ENCODE measurements at places on chromosomes 6 and 20.

DNA sequence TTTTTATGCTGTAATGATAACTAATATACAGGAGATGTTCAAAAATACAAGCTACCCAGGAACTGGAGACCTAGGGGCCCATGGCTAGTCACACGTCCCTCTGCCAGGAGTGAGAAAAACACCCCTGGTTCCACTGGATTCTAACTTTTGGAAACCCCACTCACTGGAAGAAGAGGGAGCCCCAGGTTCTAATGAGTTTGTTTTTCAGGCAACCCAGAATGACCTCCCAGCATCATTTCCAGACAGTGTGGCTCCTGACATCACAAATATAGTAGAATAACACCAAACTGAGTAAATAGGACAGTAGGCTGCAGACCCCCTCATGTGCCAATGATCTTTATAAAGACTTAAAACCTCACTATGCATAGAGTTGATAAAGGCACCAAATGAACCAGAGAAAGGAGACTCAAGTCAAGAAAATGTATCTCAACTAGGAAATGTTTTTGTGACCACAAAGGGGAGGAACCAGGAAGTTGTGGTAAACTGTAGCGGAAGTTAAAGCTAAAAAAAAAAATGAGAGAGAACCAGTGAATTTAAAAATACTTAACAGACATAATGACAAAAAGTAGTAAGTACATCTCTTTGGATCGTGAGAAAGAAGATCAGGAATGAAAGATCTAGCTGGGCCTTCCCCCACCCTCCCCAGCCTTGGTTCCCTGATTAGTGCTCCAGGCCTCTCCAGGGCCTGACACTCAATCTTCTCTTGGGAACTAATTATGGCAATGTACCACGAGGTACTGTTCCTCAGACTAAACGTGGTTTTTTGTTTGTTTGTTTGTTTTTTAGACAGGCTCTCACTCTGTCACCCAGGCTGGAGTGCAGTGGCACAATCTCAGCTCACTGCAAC, 19.8 kb downstream of the HLA-E start:
- DNase-seq: no peak

- peak; percentile 17 for DNase-seq
Observed at GRCh38 chr6:24524805-24525204, 30.0 kb downstream of the ALDH5A1 start.

GRCh38 chr6:148720897-148721296, 25.9 kb upstream of the UST start:
- DNase-seq: no peak

DNA sequence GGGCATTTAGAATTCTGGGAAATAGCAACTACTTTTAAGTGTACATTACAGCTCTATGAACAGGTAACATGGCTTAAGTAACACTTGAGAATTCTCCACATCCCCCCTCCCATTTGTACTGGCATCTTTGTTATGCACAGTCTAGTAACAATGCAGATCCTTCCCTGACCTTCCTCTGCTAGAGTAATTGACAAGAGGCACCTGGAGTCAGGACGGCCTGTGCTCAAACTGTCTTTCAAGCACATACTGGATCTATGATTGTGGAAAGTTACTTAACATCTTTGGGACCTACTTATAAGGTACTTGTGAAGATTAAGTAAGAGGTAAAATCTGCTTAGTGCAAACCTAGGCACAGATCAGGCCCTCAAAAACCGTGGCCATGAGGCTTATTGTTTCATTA, 21.9 kb upstream of the GSTA3 start:
- no peak for DNase-seq

DNA sequence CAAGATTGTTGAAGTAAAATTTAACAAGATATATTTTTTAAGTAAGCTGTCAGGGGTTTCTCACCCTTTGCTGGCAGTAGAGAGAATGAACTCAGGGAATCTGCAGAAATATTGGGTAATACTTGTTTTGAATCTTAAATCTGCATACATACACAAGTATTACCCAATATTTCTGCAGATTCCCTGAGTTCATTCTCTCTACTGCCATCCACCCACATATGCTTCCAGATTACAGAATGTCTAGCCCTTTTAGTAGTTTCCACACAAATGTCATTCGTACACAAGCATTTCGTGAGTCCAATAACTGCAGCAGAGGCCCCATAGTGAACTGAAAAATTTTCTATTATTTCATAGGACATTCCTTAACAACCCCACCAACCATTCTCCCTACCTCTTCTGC, 69.6 kb upstream of the TNFRSF21 start:
- DNase-seq: no peak

DNA sequence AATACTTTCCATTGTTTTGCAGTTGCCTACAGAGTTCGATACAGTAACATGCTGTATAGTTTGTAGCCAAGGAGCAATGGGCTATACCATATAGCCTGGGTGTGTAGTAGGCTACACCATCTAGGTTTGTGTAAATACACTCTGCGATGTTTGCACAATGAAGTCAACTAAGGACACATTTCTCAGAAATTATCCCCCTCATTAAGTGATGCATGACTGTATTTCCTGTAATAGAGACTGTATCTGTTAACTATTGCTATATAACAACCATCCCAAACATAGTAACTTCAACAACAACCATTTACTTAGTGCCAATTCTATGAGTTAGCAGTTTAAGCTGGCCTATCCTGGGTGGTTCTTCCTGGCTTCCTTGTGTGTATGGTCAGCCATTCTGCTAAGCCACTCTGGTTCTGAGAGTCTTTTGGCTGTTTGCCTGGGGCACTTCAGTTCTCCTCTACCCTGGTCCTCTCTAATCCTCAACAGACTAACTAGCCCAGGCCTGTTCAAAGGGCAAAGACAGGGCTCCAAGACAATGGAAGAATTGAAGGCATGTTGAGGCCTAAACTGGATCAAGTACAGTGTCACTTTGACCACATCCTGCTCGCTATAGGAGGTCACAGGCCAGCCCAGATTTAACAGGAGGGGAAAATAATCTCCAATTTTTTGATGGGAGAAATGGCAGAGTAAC, 124.0 kb downstream of the PLCB1 start:
- no peak for DNase-seq

- DNase-seq: no peak
Observed at GRCh38 chr6:150751296-150751695, 114.2 kb upstream of the MTHFD1L start.

GRCh38 chr20:2706688-2707352, 14.2 kb downstream of the EBF4 start:
- no peak for DNase-seq

- DNase-seq: no peak
Observed at GRCh38 chr6:151482290-151482689, 11.5 kb upstream of the CCDC170 start.

DNA sequence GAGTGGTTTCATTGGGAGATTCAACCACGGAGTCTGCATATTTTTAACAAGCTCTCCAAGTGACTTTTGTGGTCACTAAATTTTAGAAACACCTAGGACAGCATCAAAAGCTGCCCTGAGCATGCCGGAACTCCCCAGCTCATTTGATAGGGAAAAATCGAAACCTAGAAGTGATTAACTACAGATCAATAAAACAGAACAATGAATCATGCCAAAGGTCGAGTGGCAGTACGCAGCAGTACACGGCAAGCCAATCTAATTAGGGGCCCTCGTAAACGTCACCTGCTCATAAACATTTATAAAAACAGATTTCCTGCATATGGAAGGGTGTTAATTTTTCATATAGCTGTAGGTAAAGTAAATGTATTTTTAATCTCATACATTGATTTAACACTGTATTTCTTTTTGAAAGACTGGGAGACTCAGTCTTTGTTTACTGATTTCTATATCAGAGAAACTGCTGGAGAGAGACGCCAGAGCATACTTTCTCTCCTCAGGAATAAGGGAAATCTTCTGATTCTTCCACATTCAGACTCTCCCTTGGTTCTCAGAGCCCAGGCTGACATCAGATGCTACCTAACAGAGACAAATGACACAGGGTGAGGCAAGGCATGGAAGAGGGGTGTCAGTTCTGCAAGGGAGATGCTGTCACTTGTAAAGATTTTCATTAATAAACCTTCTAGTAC, 232.5 kb downstream of the PTPRT start:
- no peak for DNase-seq

GRCh38 chr20:51469046-51469445, 73.5 kb downstream of the NFATC2 start:
- DNase-seq: no peak

DNA sequence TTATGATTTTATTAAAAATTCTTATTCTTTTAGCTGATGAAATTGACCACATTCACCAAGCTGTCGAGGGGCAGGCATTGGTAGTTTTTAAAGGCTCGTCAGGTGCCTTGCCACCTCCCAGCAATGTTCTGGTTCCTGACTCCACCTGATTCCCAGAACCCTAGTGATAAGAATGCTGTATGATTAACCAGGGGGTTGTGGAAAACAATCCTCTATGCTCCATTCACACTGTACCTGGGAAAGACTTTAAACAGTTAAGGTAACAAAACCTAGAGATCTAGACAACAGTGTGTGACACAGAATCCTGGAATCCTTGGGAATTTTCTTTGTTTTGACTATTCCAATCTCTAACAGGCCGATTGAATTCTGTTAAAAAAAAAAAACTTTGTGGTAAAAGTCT, 165.7 kb upstream of the OLIG3 start:
- no peak for DNase-seq

GRCh38 chr6:395432-396125, 4.0 kb downstream of the IRF4 start:
- no peak for DNase-seq

GRCh38 chr6:14601490-14601889, 483.9 kb downstream of the CD83 start:
- DNase-seq: no peak

DNA sequence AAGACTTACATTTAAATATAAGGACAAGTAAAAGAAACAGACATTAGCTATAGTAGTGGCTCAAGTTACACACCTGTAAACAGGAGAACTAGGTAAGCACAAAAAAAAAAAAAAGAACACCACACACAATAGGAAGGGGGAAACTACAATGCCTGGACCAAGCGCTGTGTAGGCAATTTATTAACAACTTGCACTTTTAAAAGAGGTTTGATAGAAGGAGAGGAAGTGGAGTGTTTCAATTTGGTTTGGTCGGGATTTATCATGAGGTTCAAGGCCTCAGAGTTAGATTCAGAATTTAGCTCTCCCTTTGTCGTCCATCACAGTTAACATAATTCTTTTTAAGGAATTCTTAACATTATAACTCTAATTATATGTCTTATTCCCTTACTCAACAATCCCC, 1.1 kb upstream of the USP49 start:
- no peak for DNase-seq

- no peak for DNase-seq
Observed at GRCh38 chr6:155472886-155473285, 17.2 kb upstream of the NOX3 start.

- DNase-seq: no peak
Observed at GRCh38 chr6:20704325-20705025, 170.2 kb downstream of the CDKAL1 start.

- no peak for DNase-seq
Observed at GRCh38 chr6:14468647-14469321, 351.2 kb downstream of the CD83 start.

- no peak for DNase-seq
Observed at GRCh38 chr6:72699159-72699558, 77.3 kb downstream of the KCNQ5 start.

GRCh38 chr6:75219263-75219662, 13.4 kb upstream of the COL12A1 start:
- no peak for DNase-seq

- no peak for DNase-seq
Observed at GRCh38 chr6:88704980-88705379, 258.4 kb downstream of the RNGTT start.

GRCh38 chr20:24086121-24086520, 97.5 kb upstream of the GGTLC1 start:
- no peak for DNase-seq

DNA sequence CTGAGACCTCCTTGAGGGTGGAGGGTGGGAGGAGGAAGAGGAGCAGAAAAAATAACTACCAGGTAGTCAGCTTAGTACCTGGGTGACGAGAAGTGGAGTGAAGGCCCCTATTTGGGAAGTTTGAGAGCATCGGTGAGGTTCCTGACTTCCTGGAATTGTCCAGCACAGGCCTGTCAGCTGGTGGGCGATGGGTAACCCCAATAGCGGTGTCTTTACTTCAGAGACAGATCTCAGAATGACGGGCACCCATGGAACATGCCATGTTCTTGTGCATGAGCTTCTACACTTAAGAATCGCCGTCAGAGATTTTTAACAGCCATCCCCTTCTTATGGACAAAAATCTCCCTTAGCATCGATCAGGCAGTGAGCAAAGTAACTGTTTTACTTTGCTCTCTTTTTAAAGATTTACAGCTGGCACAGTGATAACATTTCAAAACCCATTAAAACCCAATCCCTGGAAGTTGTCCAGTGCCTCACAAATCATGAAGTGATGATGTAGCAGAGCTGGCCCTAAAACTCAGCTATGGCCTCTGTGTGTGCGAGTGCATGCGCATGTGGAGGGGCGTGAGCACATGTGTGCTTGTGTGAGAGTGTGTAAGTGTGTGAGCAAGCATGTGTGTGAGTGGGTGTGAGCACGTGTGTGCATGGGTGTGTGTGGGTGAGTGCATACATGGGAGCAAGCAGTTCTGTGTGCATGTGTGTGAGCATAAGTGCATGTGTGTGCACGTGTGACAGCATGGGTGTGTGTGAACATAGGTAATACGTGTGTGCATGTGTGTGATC, 85.2 kb downstream of the DLL1 start:
- no peak for DNase-seq

- DNase-seq: no peak
Observed at GRCh38 chr20:25308671-25309394, 60.9 kb downstream of the PYGB start.

GRCh38 chr20:47730744-47731143, 54.5 kb downstream of the SULF2 start:
- DNase-seq: no peak

DNA sequence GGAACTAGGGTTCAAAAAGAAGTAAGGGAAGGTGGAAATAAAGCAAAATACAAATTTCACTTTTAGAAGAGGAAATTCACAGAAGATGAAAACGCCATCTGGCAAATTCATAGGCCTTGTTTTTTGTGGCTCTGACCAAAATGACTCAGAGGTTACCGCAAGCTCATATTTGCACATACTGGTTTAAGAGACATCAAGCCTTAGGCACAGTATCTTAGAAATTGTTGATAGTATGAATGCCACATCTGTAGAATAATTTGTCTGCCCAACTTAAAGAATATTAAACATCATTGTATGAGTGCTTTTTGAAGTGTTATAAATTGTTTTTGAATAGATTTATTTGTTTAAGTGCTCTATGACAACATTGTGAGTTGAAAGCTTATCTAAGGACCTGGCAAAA, 10.6 kb downstream of the TAAR1 start:
- DNase-seq: no peak

DNA sequence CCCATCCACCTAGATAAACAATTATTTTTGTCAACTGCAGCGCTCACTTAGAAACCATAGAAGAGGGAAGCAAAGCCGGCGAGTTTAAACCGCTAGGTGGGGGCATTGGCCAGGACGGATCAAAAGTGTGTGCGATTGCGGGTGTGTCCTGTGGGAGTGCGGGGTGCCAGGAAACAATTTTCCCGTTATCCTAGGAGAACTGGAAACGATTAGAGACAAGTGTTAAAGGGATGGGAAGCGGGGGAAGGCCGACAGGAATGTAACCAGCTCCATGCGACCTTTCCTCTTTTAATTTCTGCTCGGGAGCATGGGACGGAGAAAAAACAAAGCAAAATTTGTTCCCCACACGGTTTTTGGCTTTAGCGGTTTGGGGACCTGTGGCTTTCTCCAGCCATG, 2.8 kb upstream of the HTR1B start:
- DNase-seq: peak; percentile 27

GRCh38 chr6:28217890-28218289, 7.2 kb upstream of the ZSCAN9 start:
- no peak for DNase-seq
